Lung microvascular endothelial cell (primary cell): ENCODE measurements at places on chromosomes 5 and 9.

GRCh38 chr5:77849308-77849900 lies 73.3 kb upstream of the TBCA start:
- no peak for DNase-seq

- DNase-seq = peak; percentile 44
Measured at GRCh38 chr5:181173420-181174342, 26.3 kb downstream of the OR2V2 start.

DNA sequence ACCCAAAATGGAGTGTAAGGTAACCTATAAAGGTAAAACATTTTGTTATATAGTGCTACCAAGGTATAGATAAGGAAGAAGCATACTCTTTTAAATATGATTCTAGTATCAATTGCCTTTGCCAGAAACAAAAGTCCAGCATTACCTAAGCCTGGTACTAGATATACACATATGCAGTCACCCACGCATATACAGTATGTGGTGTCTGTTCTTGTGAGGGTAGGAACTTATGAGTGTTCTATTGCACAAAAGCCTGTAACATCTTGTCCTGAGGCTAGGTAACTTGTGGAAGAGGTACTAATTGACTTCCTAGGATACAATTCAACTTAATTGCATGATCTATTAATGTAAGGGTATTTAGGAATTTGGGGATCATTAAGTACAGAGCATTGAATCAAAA lies 31.3 kb upstream of the IFNE start:
- no peak for DNase-seq

- no peak for DNase-seq
Measured at GRCh38 chr9:130640681-130641080, 23.7 kb upstream of the PRDM12 start.

GRCh38 chr5:159704160-159704559 lies 212.1 kb upstream of the ADRA1B start:
- no peak for DNase-seq

GRCh38 chr5:179348843-179349242 lies 3.6 kb upstream of the ADAMTS2 start:
- no peak for DNase-seq

- no peak for DNase-seq
Measured at GRCh38 chr5:106691701-106692100, 979.0 kb downstream of the EFNA5 start.

GRCh38 chr5:174777111-174777510 lies 52.7 kb downstream of the MSX2 start:
- DNase-seq = no peak

DNA sequence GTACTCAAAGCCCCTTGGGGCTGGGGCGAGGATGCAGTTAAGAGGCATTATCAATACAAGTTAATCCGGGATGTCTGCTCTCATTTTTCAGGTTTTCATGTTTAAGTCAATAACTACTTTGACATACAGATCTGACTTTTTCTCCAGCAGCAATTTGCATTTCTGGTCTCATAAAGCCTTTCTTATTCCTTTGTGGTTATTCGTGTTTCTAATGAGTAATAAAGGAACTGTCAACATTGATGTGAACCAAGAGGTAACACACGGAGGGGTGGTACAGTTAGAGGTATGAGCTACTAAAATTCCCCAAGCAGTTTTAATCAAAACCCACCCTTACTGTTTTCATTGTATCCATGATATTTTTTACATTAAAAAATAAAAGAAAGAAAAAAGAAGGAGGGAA lies 138.0 kb upstream of the NFIB start:
- DNase-seq = no peak

- DNase-seq = no peak
Measured at GRCh38 chr5:169545762-169546161, 37.8 kb upstream of the SPDL1 start.

DNA sequence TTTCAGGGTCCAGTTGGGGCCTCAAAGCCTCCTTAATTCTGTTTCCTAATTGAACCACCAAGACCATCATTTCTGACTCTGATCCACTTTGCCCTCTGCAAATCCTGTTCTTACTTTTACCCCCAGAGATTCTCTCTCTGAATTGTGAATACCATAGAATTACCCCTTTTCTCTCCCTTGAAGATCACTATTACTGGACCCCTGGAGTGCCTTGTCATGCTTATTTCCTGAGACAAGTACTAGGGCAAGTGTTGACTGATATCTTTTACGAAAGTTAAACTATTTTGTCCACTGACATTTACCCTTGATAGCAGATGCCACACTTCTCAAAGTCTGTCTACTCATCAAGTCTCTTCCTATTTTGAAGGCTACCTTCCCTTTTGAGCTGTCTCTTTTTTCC lies 246.9 kb upstream of the PTGER4 start:
- no peak for DNase-seq

- DNase-seq = no peak
Measured at GRCh38 chr5:54491326-54491725, 26.2 kb upstream of the SNX18 start.

DNA sequence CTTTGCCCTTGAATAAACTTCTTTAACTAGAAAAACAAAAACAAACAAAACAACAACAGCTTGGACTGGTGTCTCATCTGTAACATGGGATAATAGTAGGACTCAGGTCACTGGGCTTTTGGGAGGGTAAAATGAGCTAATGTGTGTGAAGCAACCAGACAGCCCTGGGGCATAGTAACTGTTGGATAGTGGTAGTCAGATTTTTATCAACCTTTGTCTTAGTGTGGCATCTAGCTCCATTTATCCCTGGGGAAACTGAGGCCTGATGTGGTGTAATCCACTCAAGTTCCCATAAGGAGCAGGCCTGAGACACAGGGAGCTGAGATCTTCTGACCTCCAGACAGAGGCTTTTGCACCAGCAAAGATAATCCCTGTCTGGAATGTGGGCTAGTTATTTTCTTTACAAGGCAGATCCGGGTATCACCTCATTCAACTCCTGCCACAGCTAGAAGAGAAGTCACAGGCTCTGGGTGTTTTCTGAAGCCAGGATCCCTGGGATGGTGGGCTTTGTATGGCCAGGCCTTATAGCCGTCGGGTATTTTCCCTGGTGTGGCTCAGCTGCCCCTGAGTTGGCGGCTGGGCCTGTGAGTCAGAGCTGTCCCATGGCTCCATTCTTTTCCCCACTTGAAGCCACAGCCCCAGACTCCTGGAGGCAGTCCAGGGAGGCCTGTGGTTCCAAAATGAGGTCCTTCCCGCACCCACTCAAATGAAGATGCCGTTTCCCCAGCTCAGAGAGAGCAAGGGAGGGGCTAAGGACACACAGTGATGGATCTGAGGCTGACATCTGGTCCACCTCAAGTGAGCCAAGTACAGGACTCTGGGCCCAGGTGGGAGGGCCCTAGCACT lies 26.1 kb upstream of the CSF1R start:
- peak; percentile 58 for DNase-seq

GRCh38 chr5:61919920-61920319 lies 386.1 kb upstream of the KIF2A start:
- no peak for DNase-seq

- no peak for DNase-seq
Measured at GRCh38 chr9:103981912-103982311, 112.2 kb upstream of the SMC2 start.

DNA sequence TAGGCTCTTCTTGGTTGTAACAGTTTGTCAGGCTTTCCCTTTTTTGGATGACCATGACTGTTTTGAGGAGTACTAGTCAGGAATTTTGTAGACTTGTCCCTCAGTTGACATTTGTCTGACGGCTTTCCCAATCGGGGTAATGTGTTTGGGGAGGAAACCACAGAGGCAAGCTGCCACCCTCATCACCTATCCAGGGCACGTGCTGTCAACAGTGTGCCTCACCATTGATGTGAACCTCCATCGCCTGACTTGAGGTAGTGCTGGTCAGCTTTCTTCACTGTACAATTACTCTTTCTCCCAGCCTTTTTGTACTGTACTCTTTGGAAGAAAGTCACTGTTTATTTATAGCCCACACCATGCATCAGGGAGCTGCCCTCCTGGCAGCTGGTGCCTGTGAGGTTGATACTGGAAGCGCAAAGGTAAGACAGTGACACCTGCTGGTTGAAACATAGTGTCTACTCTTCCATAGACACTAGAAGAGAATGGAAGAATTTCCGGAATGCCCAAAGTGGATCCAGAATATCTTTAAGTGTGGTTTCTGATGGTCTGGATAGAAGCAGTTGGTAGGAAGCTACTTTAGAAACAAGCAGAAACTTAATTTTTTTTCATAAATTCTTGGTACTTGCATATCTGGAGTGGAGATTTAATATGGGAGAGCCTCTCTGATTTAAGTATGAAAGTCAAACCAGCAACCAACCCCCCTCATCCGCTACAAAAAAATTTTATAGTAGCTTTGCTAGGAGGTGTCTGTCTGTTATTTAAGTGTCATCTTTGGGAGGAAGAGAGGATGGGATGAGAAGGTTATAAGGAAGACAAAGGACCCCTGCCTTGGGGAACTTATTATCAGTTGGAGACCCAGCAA lies 69.3 kb downstream of the SNX30 start:
- DNase-seq = peak; percentile 74

GRCh38 chr9:93346231-93347112 lies 105.0 kb upstream of the FAM120A start:
- DNase-seq = no peak

DNA sequence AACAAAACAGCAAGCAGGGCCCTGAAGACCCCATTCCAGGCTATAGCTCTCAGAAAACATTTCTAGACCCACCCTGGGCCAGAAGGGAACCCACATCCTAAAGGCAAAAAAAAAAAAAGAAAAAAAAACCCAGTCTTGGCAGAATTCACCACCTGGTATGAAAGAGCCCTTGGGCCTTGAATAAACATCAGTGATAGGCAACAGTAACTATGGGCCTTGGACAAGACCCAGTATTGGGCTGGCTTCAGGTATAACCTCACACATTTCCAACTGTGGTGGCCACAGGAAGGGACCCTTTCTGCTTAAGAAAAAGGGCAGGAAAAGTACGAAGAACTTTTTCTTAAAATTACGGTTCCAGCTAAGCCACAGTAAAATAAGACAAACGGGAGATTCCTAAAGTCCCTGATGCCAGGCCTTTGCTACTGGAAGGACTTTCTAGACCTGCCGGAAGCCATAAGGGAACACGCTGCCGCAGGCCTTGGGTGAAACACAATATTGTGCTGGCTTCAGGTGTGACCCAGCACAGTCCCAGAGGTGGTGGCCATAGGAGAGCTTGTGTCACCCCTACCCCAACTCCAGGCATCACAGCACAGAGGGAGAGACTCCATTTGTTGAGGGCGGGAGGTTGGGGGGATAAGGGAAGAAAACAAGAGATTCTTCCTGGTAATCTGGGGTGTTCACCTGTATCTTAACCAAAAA lies 505.2 kb upstream of the RGMB start:
- no peak for DNase-seq

DNA sequence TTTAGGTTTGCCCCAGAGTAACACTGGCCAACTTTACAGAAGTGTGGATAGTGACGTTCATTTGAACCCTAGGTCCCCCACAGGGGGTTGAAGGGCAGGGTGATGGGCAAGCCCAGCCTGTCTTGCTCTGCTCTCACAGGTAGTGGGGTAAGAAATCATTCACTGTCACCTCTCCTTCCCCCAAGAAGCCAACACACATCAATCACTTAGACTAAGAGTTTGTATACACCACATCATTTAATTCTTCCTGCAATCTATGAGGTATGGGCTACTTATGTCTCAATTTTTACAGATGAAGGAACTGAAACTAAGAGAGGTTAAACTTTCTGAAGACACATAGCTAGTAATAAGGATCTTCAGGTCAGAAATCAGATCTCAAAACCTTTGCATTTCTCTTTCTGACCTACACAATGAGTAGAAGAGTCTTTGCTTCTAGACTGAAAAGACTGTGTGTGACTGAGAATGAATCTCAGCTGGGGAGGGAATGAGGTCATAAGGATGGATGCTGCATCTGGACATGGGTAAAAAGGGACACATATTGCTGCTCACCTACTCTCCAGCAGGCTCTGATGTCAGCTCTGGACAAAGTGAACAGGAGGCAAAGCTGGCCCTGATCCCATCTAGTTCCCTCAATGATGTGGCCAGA lies 81.0 kb upstream of the EQTN start:
- no peak for DNase-seq

- no peak for DNase-seq
Measured at GRCh38 chr9:131146186-131146585, 20.8 kb downstream of the NUP214 start.

DNA sequence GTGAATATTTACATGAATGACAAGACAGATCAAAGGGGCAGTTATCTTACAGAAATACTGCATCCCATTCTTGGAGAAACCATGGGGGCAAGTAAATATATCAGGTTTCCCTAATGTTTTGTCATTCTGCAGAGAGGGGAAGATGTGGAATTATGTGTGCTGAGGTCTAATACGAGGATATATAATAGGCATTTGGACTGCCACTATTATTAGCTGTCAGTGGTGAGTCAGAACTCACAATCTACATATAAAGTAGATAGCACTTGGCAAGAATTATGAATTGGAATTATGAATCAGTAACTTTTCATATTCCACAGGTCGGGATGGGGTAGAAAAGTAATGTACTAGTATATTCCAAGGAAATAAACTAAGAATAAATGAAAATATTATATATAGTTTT lies 121.7 kb downstream of the GIN1 start:
- peak; percentile 1 for DNase-seq

DNA sequence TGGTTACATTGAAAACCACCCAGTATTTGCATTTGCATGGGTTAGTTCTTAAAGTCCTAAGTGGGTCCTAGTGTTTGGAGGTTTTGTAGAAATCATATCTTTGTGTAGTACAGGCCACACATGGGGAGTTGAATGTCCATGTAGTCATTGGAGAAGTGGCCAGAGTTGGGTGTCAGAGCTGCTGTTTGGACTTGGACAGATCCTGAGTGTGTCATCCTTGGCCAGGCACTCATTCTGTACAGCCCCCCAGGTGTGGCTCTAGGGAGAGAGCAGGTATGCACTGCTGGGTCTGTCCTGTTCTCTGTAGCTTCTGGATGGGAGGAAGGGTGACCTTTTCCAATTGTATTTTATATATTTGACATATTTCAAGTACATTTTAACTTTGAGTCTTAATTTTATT lies 82.4 kb downstream of the IQGAP2 start:
- DNase-seq = no peak

GRCh38 chr9:13990331-13990730 lies 323.6 kb downstream of the NFIB start:
- DNase-seq = no peak

DNA sequence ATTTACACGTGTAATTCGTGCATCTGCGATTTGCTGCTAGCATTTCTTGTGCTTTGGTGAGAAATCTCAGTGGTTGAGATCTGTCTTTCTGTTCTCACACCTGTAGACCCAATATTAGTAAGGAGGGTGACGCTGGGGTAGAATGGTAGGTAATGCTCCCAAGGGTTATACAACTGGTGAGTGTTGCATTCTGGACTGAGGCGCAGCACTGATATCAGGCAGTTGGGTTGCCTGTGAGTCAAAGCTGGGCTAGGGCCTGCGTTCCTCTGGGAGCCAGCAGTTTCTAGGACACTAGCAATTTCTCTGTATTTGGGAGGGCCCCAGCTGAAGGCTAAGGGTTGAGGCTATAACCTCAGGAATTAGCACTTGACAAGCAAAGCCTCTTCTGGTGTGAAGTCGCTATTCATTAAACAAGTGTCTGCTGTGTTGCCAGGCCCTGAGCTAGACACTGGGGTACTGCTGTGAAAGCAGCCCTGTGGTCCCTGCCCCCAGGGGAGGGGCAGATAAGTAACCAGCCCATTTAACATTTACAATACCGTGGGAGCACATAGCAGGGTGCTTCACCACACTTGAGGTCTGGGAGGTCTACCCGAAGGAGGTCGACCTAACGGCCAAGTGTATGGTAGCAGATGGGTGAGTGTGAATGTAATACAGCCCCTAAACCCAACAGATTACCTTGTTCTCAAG lies 28.7 kb downstream of the LARP1 start:
- no peak for DNase-seq
